ENCODE measurements at places on chromosomes 11 and 22.

GRCh38 chr11:61927501-61927900, 10.1 kb upstream of the RAB3IL1 start:
- DNase-seq: no peak

GRCh38 chr11:120768949-120769348, 255.0 kb upstream of the TBCEL start:
- no peak for DNase-seq

DNA sequence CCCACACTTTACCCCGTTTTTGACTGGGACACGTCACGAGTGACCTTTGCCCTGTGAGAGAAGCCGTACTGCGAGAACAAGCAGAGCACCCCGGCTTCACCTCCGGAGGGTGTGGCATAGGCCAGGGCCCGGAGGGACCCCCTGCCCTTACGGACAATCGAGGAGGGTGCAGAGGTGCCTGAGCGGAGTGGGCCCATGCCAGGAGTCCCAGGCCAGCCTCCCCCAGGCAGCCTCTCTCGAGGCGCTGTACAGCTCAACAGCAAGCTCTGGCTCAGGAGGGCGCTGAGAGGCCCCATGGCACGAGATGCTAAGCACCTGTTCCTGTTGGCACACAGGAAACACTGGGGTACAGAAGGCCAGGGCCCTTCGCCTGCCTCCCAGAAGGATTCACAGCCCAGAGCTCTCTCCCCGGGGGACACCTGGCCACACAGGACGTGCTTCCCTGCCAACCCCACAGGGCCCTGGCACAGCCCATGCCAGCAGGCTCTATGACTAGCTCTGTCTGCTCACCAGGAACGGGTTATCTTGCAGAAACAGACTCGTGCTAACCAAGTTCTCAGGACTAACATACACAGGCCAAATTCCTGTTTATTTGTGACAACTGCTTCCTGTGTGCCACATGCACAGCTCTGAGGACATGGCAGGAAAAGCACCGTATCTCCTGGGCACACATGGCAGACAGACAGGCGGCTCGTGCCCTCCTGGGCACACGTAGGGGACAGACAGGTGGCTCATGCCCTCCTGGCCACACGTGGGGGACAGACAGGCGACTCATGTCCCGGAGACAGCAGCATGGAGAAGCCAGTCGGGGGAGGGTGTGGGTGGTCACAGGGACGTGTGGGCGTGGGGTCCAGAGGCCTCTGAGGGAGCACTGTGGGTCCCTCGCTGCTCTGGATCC, 11.6 kb downstream of the TOLLIP start:
- DNase-seq: no peak

DNA sequence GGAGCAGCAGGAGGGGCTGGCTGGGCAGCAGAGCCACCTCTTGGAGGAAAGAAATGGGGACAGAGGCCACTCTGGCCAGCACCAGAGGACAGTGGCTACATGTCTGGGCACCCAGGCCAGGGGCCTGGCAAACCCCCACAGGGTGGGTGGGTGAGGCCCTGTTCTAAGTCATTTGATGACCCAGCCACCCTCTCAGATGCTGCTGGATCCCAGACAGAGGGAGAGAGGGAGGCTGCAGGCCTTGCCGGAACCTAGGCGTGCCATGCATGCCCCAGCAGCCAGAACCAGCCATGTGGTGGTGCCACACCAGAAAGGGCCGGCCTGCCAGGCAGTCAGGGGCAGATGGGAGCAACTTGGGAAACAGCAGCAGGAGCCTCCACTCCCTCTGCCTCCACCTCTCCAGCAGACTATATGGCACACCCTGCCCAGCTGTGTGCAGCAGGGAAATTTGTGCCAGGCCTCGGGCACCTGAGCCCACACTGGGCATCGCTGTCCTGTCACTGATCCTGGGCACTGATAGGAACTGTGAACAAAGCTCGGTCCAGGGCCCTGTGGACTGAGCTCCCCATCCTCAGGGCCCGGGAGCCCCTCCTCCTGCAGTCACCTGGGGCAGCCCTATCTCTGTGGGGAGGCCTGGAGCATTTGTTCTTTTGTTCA, 45.2 kb downstream of the RTN4R start:
- no peak for DNase-seq

DNA sequence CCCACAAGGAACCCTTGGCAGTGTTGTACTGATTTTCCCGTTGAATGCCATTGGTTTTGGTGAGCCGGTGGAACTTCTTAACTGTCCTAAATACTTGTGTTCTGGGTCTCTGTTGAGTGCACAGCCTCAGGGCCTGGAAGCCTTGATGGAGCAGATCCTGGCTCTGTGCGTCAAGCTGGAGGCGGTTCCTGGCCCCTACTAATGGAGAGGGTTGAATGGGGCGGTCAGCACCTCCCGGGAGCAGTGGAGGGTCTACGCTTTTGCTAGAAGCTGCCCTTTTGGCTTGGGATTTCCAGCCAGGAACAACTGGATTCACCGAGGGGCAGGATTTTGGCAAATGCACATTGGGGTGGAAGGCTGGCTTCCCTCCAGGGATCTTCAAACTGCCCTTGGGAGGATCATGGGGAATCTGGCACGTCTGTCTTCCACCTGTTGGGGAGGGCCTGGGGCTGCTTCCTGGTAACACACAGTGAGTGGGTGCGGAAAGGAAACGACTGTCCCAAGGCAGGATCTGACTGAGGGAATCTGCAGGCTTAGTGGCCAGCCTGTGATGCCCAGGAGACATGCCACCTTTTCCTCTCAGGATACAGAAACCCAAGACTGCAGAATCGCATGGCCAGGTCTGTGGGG, 6.9 kb upstream of the OSBPL5 start:
- no peak for DNase-seq

DNA sequence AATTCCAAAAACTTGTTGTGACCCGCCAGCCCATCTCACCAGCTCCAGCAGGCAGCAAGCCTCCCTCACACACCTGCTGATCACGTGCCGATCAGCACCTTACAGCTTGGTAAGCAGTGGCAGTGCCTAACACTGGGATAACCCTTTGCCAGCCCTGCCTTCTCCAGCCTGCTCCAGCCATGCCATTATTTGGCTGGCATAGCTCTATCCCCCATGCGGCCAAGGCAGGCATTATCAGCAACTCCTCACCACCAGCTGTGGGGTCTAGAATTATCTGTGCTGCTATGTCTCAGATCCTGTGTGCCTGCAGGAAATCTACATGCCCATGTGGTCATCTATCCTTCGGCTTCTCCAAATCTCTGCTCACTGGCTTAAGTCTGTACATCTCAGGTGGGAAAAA, 215.0 kb downstream of the ST3GAL4 start:
- DNase-seq: no peak

- DNase-seq: no peak
These were observed 1.5 kb downstream of the PRR33 start for GRCh38 chr11:1889941-1890855.

DNA sequence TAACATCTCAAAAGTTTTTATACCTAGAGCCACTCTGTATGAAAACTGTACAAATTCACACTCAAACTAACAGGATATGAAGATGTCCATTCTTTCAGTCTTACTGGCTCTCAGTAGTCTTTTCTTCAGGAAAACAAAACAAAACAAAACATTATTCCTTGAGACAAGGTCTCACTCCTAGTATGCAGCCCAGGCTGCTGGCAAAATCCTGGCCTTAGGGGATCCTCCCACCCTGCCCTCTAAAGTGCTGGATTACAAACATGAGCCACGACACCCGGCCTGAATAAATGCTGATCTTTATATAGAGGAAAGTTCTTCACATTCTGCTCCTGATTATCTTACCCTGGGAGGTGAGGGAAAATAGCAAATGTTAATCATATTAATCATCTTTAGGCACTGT, 5.1 kb downstream of the APOL2 start:
- DNase-seq: no peak

DNA sequence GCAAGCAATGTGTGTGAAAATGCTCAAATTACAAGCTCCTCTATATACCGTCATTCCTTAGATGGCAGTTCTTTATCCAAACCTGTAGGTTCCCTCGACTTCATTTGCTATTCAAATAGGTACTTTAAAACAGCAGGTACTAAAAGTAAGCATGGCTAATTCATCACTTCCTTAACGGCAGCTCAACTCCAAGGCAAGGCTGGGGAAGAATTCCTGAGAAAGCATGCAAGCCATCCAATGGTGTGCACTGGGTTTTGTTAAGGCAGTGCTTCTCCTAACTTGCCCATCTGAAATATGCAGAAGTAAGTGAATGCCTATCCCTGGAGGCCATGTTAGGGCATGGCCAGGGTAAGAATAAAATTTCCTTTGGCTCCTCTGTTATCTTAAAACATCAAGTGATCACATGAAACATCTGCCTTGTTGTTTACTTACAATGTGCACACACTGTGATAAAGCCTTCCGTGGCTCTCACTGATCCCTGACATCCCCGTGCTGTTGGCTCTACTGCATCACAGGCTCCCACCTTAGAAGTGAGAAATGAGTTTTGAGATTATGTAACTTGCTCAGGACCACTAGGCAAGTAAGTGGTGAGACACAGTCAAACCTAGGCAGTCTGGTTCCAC, 52.1 kb downstream of the SMCO4 start:
- DNase-seq: no peak

GRCh38 chr22:43859621-43860020, 2.7 kb downstream of the SULT4A1 start:
- DNase-seq: no peak

GRCh38 chr11:74487875-74488274, 5.6 kb downstream of the LIPT2 start:
- no peak for DNase-seq

DNA sequence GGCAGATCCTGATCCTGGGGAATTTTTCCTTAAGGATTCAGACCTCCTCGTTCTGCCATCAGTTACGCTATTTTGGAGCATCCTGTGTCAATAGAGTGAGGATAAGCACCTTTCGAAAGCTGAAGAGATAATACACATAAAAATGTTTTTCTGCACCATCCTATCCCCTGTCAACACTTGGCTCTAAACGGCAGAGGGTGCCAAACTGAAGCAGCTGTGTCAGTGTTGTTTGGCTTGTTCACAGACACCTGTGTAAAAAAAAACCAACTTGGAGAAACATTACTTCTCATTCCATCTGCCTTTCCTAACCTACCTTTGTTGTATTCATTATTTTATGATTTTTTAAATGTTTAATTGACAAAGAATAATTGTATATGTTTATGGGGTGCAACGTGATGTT, 417.0 kb upstream of the DDI1 start:
- DNase-seq: no peak

- DNase-seq: no peak
These were observed 53.3 kb downstream of the CACNA1I start for GRCh38 chr22:39623603-39624500.

DNA sequence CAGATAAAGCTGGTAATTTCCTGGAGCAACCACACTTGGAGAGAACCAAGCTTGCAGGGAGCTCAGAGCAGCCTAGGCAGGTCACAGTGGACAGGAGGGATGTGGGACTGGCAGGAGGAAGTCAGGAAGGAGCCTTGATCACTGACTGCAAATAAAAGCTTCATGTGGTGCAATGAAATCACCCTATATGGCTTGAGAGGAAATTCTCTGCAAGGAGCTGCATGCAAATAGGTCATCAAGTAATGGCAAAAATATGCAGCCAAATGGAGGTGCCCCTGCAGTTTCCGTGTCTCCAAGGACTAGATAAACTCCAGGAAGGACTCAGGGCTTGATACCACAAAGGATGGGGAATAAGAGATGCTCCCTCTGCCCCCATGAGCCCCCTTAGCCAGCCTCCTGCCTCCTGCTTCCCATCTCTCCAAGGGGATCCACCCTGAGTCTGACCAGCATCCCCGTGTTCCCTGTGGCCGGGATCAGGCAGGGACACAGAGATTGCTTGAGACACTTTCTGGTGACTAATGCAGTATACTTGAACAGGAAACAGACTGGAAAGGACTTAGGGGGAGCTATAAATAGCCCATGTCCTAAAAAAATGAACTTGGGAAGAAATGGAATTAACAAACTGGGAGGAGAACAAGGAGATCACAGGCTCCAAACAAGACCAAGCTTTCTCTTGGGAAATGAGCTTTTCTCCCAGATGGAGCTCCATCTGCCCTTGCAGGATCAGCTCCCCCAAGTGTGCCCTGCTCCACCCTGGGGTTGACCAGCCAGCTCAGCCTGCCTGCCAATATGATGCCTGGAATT, 23.9 kb upstream of the MICAL2 start:
- no peak for DNase-seq

- no peak for DNase-seq
These were observed 6.3 kb upstream of the SWAP70 start for GRCh38 chr11:9657531-9657930.

GRCh38 chr11:46159680-46160079, 38.4 kb upstream of the PHF21A start:
- DNase-seq: no peak

- no peak for DNase-seq
These were observed 39.9 kb downstream of the SGSM3 start for GRCh38 chr22:40410272-40410671.

DNA sequence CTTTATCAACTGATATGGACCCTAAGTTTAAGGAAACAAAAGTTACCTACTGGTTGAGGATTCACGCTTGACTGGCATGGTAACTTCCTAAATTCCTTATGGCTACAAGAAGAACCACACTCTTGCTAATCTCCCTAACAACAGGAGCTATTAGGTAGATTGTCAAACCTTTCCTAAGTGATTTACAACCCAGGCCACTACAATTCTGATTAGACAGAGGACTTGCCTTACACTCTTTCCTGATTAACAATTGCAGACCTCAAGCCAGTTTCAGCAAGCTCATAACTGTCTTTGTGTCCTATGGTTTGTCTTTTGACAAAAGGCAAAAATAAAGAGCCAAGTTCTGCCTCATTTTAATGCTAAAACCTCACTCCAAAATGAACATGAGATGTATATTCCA, 16.3 kb downstream of the OR52K2 start:
- no peak for DNase-seq

DNA sequence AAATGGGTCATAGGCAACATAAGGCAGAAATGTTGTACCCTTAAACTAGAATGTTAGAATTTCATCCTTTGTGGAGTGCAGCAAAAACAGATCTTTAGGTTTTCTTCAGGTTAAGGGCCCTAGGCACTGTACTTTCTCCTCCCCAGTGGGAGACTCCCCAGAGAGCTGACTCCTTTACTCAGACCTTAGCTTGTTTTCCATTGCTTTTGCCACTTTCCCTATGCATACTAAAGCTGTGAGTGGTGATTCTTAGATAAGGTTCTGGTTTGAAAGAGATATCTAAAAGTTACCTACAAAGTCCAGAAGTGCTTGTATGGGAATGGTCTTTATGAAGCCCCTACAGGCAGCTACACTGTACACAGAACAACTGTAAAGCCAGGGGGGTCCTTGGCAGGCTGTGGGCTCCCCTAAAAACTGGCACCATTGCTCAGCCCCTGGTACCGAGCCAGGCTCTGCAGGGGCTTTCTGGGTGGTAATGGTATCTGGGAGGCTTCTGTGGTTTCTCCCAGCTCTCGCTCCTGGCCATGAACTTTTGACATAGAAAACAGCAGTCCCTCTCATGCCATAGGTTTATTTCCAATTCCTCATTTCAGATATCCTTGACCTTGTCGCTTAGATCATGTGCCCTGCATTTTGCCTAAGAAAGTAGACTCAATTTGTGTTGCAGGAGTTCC, 23.2 kb downstream of the AMOTL1 start:
- DNase-seq: no peak
